Activated naive CD4-positive, alpha-beta T cell treated with anti-CD3 and anti-CD28 coated beads, Interleukin-2, amount 50 U/mL, for 72 hours (primary cell): ENCODE measurements at places on chromosomes 13 and 19.

GRCh38 chr19:12137221-12137940 lies 2.8 kb downstream of the ZNF20 start:
- no peak for DNase-seq

- DNase-seq: no peak
Observed at GRCh38 chr19:16330806-16331690, 6.4 kb downstream of the KLF2 start.

- no peak for DNase-seq
Observed at GRCh38 chr13:44463759-44464158, 90.1 kb downstream of the SERP2 start.

DNA sequence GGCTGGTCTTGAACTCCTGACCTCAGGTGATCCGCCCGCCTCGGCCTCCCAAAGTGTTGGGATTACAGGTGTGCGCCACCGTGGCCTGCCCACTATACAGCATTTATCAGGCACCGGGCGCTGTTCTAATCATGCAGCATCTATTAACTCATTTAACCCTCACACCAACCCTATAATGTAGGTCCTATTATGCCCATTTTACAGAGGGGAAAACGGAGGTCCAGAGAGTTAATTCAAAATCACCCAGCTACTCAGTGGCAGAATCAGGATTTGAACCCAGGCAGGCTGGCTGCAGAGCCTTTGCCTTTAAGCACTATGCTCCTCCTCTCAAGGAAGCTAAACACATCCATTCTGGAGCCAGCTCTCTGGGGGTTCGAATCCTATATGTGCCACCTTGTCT lies 54.3 kb downstream of the MAP4K1 start:
- DNase-seq: no peak

DNA sequence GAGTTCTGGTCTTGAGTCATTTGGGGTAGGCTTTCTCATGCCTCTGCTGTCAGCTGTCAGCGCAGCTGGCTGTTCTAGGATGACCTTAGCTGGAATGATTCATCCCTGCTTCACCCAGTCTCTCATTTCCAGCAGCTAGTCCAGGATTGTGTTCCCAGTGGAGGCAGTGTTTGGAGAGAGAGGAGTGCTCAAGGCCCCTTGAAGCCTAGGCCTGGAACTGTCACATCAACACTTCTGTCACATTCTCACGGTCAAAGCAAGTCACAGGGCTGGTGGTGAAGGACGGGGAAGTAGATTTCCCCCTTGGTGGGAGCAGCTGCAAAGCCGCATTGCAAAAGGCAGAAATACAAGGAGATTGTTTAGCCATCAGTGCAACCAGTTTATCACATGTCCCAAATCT lies 15.2 kb downstream of the TPT1 start:
- no peak for DNase-seq

GRCh38 chr19:10670182-10670581 lies 16.0 kb downstream of the ILF3 start:
- DNase-seq: no peak

- DNase-seq: no peak
Observed at GRCh38 chr13:79837741-79838450, 356.9 kb downstream of the NDFIP2 start.

DNA sequence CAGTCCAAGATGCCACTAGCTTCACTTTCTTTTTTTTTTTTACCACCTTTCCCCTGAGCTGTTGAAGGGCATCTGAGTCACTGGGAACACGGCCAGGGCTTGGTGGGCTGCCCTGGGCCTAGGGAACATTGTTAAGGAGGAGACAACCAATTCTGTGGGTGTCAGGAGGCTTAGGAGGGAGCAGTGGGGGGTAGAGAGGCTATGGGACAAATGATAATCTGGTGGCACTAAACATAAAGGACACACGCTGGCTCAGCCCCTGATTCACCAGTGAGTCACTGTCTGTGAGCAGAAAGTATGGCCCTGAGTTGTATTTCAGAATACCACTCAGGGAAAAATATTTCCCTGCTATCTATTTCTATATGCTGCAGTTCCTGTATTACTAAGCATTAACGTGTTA lies 207.8 kb downstream of the DCLK1 start:
- no peak for DNase-seq

DNA sequence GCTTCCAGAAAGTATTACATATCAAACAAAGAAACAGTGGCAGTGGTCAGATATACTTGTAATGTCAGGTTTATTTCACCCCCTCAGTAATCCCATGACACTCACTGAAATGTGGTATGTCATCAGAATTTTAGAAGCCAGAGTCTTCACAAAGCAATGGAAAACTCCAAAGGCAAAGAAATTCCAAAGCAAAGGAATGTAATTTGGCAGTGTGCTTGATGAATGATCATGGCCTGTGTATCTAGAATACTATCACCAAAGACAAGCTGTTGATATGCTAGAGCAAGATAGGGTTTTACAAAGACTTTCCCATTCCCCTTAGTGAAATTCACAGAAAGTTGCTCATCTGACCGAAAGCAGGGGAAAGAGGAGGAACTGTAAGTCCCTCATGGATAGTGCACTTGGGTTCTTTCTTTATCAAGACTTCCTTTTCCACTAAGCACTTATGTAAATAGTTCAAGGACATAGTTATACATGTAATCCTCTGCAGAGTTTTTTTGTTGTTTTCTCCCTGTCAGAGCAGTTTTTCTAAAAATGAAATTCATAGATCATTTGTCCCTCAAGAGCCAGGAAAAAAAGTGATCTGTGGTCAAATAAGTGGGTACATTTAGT lies 243.4 kb downstream of the NHLRC3 start:
- no peak for DNase-seq
